Activated naive CD8-positive, alpha-beta T cell treated with anti-CD3 and anti-CD28 coated beads, Interleukin-2, amount 50 U/mL, for 16 hours (primary cell): ENCODE measurements at places on chromosomes 5 and 9.

DNA sequence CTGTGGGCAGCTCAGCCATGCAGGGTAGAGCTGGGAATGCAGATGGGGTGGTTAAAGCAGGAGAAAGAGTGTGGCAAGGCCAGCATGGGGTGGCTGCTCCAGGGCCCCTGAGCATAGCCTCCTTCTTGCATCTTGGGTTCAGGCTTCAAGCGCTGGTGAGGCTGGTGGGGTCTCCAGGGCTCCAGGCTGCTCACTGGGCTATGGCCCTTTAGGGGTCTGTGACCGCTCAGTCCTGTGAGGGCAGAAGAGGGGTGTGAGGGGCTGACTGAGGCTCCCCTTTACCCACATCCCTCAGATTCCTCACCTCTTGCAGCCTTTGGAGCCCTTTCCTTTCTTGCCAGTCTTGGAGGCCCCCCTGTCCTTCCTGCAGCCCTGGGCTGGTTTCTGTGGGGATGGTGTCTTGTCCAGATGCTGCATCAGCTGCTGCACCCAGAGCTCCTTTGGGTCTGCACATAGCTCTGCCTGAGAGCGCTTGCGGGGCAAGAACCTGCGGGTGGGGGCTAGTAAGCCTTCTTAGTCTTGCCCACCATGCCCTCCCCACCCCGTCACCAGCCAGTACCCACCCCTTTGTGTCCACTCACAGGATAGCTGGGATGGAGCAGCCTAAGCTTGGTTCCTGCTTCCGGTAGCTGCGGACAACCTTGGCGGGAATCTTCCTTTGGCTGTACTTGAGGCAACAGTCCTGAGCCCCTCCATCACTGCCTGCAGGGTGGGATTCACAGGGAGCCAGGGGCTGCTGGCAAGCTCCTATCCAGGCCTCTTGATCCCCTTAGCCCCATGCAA lies 549 bp downstream of the CCL21 start:
- DNase-seq, result no peak

GRCh38 chr9:37437621-37438020 lies 15.1 kb downstream of the GRHPR start:
- no peak for DNase-seq

GRCh38 chr5:58491216-58491892 lies at the start of gene GAPT:
Gene GAPT (plus strand): TSS chr5:58491435. CDS start chr5:58494537, 3,102 bp downstream.
- DNase-seq, result no peak

DNA sequence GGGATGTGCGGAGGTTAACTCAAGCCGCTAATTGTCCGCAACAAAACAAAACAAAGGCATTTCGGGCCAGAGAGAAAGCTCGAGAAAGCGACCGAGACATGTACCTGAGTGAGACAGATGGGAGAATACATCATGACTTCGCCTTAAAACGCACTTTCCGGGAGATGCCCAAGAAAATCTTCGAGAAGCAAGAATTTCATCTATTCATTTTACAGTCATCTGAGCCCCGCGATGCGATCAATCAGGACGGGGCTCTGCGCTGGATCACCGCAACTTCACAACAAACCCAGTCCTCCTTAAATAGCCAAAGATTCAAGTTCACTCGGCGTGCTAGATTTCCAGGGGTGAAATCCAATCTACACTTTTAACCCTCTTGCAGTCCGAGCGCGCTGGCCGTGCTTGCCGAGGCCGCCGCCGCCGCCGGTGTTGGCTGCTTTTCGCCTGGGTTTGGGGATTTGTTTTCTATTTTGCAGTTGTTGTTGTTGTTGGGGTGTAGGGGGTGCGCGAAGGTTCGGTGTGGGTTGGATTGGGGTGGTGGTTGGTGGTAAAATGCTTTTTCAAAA lies 482 bp downstream of the NFIB start:
- no peak for DNase-seq

- DNase-seq, result no peak
These were observed 75.7 kb upstream of the SNX2 start for GRCh38 chr5:122699201-122699600.

GRCh38 chr5:661891-662750 lies 31.0 kb downstream of the TPPP start:
- DNase-seq, result no peak

DNA sequence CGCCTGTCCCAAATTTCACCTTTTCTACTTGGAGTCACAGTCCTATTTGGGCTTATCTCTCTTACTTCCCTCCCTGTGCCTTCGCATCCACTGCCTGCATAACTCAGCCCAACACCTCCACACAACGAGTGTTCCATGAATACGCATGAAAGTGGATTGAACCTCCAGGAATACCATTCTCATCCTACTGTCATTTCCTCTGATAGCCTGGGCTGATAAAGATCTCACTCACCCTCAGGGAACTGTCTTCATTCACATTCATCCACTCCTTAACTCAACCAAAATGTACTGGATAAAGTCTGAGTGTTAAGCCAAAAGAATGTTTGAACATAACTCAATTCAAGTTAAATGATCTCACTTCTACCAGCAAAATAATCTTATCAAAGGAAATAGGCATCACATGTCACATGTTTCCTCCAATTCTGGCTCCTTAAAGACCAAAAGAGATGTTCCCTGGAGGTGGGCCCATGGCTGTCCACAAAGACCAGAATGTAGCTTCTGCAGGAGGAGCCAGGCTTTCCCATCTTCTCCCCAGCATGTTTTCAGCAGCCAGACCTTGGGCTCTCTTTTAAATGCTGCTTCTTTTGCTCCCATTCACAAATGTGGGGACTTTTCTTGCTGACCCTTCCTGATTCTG lies 28.4 kb upstream of the TRIO start:
- no peak for DNase-seq

DNA sequence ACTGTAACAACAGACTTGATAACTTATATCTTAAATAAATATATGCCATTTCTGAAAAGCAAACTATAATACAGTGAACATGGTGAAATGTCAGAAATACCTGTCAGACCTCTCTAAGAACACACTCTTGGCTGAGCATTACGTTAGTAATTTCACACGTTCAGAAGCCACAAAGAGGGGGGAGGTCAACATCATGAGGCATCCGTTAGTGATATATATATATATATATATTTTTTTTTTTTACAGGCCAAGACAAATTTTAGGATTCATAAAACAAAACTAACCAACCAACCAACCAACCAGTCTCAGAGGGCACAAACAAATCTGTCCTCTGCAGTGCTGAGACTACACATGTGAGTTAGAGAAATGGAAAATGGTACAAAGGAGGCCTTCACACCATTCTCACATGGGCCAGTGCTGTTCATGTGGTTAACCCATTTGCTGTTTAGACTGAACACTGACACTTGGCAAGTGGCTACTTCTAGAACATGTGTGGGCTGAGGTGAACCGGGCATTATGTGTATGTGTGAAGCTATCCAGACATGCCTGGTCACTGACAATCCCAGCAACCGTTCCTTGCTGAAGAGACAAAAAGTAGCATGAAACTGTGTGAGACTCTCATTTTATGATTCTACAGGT lies 54.5 kb downstream of the ELL2 start:
- DNase-seq, result no peak

- no peak for DNase-seq
These were observed 192.4 kb downstream of the ACTL7B start for GRCh38 chr9:108663422-108663821.

DNA sequence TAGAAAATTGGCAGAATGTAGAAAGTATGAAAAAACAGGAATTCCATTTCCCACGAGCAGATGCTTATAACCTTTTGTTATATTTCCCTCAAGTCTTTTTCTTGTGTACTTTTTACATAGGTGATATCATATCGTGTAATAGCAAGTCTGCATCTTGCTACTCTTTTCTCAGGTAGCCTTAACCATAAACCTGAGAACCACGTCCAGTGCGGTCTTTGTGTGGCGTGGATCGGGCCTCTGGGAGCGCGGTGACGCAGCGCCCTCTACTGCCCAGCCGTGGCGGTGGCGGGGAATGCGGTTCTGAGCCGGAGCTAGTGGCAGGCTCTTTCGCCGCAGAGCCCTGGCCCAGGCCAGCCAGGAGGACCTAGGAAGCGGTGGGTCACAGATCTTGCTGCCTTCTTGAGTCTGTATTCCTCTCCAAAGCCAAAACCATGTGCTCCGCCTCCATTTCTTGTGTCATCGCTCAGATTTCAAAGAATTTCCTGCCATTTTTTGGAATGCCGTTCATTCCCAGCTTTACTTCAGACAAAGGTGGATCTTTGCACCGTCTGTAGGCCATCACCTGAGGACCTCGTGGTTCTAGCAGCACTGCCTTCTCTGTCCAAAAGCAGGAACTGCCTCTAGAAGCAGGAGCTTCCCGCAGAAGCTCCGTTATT lies 71.9 kb downstream of the MVB12B start:
- DNase-seq, result peak; percentile 41

DNA sequence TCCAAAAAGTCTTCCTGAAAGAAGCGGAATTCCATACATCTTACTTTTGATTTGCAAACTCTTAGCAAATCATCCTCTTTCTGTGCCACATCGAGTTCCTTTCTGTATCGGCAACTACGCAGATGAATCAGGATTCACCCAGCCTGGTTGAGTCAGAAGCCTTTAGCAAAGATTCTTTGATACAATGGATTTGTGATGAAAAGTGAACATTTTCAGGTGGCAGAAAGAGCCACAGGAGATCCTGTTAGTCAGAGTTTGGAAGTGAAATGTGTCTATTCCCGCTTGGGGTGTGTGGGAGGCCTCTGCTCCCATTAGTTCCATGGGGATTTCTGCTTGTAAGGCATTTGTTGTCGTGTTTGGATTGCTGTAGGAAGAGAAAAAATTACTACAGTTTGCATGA lies 351.8 kb upstream of the WWC1 start:
- no peak for DNase-seq

DNA sequence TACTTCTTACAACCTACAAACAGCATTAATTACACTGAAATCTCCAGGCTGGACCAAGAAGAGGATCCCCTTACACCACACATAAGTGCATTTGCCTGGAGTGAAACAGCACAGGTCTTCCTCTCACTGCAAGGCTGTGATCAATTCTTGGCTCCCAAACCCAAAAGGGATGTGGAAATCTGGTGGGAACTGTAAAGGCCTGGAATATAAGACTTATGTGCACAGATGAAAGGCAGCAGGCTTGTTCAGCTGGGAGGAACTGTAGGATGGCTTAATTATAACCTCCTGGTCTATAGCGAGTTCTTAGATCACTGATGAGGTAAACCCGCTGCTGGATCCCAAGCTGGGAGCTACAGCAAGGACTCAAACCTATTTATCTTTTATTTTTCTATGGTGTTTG lies 182.9 kb upstream of the TNC start:
- no peak for DNase-seq

- DNase-seq, result no peak
These were observed 1.4 kb downstream of the ADAMTS12 start for GRCh38 chr5:33890131-33891032.

DNA sequence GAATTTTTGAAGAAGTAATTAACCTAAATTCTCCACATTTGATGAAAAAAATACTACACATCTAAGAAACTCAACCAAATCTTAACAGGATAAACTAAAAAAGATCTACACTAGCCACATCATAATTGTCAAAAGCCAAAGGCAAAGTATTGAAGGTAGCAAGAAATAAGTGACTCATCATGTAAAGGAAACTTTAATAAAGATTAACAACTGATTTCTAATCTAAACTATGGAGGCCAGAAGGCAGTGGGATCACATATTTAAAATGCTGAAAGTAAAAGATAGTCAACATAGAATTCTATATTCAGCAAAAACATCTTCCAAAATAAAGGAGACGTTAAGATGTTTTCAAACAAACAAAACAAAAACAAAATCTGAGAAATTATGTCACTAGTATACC lies 2002.9 kb downstream of the MAT2B start:
- DNase-seq, result no peak

DNA sequence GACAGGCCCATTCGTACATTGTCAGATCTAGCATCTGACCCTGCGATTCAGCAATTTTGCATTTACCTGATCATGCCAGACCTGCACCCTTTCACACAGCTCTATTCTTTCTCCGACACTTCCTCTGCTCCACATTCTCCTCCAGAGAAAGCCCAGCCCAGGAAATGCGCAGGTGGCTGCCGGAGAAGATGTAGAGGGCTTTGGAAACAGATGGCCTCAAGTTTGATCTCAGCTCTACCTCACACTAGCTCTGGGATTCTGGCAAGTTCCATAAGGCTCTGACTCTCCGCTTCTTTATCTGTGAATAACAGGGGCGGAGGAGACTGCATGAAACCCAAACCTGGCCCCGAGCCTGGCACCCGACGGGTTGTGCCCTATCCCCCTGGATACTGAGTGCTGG lies 61.5 kb downstream of the GABBR2 start:
- no peak for DNase-seq

- no peak for DNase-seq
These were observed 675.7 kb upstream of the FTMT start for GRCh38 chr5:121175986-121176385.

DNA sequence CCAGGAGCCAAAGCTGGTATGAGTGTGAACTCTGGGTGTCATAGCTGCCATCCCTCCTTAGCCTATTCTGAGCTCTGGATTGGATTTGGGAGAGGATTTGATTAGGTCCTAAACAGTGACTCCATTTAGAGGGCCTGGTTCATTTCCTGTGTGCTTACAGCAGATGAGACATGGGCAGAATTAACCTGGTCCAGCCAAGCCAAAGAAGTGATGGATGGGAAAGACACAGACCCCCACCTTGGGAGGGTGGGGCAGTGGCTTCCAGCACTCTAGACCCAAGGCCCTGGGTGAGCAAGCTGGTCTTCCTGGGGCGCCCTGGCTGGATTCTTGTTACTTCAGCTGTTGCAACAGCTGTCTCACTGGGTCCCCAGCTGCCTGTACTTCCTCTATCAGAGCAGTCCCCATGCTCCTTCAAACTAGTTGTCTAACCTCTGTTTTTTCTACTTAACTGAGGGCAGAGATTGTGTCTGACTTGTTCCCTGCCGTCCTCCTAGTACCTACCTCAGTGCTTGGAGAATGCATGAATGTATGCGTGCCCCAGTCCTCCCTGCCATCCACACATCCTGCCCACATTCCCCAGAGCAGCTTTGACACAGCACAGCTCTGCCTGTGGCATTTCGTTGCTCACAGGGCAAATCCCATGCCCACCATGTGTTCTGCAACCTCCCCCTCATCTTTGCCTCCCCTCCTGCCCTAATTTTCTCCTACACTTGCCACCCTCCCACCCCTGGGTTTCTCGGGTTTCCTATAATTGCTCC lies 115.9 kb downstream of the RGS3 start:
- DNase-seq, result no peak

- DNase-seq, result no peak
These were observed 6.0 kb downstream of the DENND1A start for GRCh38 chr9:123923884-123924283.

GRCh38 chr9:125646217-125646616 lies 60.8 kb downstream of the MAPKAP1 start:
- DNase-seq, result no peak

- DNase-seq, result no peak
These were observed 99.5 kb downstream of the DAB2IP start for GRCh38 chr9:121750715-121751623.

- no peak for DNase-seq
These were observed 22.5 kb downstream of the MGAT1 start for GRCh38 chr5:180779985-180780610.

- no peak for DNase-seq
These were observed 428.0 kb upstream of the TRPC7 start for GRCh38 chr5:136793300-136793699.

GRCh38 chr5:16538006-16538405 lies 72.4 kb upstream of the ZNF622 start:
- no peak for DNase-seq

GRCh38 chr9:131233995-131234394 lies 42.3 kb downstream of the FAM78A start:
- no peak for DNase-seq
